ENCODE measurements at places on chromosomes 3 and 15.

GRCh38 chr3:3015185-3016089, 94.7 kb downstream of the IL5RA start:
- no peak for DNase-seq

- no peak for DNase-seq
Observed at GRCh38 chr15:72532991-72533601, 59.0 kb downstream of the ARIH1 start.

DNA sequence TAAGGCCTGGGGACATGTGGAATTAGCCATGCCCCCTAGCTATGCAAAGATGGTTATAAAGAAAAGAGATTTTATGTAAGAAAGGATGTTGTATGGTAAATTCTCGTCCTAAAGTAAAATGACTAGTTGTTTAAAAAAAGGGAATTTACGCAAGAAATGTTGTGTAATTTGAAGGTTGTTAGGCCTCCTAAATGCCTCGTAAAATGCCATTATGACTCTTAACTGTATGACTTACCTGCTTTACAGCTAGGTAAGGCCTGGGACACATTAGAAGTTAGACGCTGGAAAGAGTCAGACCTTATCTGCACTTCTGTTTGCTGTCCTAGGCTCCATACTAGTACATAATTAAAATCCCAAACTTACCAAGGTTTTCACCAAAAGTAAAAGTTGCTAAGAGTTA, 17.5 kb upstream of the HHATL start:
- no peak for DNase-seq

DNA sequence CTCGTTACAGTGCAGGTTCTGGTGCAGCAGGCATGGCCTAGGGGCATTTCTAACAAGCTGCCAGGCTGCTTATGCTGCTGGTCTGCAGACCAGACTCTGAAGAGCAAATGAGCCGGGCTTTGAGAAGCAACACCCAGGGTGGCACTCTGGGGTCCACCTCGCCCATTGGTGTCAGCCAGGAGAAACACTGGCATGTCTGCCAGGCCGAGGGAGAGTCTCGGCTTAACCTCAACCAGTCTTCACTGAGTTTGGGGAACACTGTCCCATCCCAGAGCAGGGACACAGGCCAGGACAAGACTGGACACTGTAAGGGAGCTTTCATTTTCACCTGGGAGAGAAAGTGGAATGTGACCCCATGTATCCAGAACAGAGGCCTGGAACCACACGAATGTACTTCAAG, 93.4 kb downstream of the TOP2B start:
- DNase-seq = no peak

GRCh38 chr15:80856400-80856799, 77.2 kb downstream of the CEMIP start:
- no peak for DNase-seq

DNA sequence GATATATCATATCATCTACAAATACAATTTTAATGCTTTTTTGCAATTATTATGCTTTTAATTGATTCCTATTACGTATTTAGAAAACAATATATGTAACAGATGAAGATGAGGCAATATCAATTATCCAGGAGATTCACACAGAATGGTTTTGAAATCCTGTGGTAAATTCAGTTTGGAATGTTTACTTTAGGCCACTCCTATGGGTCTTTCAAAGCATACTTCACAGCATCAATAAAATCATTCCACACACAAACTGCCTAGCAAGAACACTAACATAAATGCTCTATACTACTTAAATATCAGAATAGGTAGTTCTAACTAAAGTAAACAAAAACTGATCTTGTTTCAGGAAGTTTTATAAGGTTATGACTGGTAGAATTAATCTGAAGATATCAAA, 90.5 kb downstream of the FAM227B start:
- DNase-seq = no peak

DNA sequence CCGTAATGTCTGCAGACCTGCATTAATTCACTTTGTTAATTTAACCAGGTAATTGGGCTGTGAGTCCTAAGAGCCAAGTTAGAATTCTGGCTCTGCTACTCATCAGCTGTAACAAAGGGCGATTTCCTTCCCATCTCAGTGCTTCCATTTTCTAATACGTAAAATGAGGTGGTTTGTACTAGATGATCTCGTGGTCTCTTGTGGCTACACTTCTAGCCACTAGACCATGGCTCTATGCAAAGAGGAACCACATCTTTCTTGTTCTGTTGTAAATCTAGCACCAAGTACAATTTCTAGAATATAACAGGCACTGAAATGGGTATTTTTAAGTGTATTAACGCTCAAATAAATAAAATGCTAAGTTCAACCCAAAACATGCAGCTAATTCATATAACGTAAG, 174.4 kb upstream of the THBS1 start:
- DNase-seq = no peak

DNA sequence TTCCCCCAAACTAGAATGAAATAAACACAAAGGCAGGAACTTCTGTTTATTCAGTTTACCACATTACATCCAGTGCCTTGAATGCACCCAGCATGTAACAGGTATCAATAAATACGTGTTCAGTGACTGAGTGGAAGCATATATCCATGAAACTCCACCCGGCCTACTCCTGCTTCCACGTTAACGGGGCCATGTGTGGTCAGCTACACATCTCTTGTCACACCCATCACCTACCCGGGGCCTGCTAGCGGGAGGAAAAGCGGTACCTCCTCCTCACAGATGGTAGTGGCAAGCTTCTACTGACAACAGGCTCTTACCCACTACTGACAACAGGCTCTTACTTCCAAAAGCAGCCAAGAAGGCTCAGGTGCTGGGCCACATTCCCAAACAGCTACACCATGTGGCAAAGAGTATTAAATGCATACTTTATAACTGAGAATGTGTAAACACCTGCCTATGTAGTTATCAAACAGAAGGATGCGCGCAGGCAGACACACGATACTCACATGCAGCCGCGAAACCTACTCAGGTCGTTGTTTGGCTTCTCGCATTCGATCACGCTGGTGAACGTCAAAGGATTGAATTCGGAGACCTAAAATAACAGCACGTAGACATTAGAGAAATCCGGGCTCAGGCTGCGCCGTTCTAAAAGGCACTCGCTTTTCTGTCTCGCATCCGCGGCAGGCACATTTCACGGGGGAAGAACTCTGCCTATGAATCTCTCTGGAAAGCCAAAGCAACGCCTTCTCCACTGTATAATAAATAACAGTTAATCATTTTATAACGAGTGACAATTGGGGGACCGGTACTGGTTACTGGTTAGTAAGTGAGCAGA, 127.4 kb downstream of the ATP10A start:
- DNase-seq = no peak

Data from stimulated activated CD8-positive, alpha-beta memory T cell treated with anti-CD3 and anti-CD28 coated beads, Interleukin-12 subunit alpha, Interleukin-12 subunit beta, amount 100 ng/mL, for 1 hour (primary cell).